ENCODE measurements at places on chromosomes 4 and X.

DNA sequence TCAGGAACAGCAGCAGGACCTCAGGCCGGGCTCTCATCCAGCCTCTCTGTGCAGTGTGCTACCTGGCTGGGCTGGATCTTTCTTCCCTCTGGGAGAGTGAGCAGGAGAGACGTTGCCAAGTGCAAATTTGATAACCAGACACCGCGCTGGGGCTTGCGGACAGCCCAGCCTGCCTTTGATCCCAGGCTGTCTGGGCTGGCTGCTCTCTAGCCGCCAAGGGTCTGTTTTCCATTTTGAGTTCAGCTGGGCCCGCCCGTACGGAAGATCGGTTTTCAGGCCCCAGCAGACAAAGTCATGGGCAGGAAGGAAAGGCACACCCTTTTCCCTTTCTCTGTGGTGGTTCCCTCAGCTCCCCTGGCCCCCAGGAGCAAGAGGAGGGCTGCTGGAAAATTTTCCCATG, 90.2 kb downstream of the CPZ start:
- no peak for DNase-seq

GRCh38 chr4:168712316-168712890, 215.6 kb downstream of the PALLD start:
- DNase-seq: no peak

- DNase-seq: no peak
Observed at GRCh38 chrX:47172549-47172948, 21.1 kb upstream of the UBA1 start.

DNA sequence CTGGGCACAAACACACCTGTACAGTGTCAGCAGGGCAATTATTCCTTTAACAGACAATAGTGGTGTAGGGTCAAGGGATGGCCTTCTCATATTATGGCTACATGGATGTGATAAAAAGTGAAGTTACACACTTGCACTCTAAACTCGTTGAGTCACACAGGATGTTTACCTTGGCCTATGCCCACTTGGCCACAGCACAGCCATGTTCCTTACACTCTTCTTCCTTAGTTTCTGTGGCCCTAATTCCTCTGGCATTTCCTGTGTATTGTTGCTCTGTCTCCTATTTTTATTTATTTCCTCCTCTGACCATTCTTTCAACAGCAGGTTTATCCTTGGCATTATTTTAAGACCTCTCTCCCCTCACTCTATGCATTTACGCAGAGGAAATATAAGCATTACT, 86.8 kb upstream of the NPFFR2 start:
- no peak for DNase-seq

DNA sequence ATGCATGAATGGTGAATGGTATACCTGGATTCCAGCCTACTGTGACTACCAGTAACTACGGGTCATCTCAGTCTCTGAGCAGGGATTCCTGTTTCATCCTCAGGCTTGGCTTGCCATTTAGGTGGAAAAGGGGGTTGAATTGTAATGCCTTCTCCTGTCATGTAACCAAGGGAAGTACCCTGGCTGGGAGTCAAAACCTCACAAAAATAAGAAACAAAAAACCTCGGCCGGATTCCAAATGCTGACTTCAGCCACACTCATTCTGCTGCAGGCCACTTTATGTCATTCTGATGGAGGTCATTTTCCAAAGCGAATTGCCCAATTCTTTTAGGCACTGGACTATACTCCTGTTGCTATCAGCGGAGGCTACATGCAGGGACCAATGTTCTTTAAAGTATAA, 324.7 kb downstream of the LDB2 start:
- no peak for DNase-seq

DNA sequence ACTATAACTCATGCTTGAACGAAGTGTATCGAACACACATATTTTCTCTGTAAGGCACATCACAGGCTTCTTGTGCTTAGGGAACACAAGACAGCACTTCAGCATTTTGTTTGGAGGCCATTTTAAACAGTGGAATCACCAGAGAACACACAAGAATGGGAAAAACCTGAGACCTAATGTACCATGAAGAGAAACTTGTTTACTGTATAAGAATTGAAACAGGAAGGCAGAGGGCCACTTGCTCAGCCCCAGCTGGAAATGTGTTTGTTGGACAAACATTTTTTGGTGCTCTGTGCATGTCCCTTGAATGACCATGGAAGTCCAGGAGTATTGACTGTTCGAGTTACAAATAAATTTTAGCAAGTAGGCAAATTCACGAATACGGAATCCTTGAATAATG, 47.5 kb downstream of the RAPGEF2 start:
- DNase-seq: no peak

DNA sequence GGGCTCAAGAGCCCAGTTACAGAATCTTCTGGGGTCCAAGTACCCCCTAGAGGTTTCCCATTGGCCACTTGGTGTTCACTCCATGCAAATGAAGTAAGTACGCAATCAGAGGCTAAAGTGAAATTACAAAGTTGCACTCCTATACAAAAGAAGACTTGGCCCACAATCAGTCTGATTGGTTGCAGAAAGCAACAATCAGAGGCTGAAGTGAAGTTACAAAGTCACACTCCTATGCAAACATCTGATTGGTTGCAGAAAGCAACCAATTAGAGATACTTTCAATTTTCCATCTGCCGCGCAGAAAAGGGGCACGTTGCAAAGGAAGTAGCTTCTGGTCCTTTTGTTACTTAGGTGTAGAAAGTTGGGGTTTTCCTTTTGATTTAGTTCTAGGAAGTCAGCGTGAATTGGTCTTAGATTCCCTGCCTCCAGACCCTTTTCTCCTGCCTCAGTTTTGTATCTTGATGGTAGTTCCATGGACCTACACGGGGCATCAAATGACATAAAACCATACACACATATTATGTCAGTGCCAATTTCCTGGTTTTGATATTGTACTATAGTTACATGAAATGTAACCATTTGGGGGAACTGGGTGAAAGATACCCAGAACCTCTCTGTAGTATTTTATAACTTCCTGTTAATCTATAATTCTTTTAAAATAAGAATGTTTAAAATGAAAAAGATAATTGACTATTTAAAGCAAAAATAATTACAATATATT, 12.4 kb upstream of the PIN4 start:
- DNase-seq: no peak

DNA sequence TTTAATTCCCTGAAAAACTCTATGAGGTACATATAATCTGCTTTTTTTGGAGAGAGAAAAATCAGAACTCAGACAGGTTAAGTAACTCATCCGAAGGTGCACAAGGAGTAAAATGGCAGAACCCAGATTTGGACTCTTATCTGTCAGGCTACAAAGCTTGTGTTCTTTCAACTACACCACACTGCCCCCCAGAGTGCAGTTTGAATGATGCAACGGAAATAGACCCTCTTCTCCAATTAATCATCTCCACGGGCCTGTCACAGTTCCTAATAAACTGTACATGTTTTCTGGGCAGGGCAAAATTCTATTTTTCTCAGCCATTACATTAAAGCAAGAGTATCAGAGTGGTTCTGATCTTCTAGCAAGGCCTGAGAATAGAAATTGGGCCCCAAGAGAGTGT, 35.3 kb upstream of the DCX start:
- DNase-seq: no peak

DNA sequence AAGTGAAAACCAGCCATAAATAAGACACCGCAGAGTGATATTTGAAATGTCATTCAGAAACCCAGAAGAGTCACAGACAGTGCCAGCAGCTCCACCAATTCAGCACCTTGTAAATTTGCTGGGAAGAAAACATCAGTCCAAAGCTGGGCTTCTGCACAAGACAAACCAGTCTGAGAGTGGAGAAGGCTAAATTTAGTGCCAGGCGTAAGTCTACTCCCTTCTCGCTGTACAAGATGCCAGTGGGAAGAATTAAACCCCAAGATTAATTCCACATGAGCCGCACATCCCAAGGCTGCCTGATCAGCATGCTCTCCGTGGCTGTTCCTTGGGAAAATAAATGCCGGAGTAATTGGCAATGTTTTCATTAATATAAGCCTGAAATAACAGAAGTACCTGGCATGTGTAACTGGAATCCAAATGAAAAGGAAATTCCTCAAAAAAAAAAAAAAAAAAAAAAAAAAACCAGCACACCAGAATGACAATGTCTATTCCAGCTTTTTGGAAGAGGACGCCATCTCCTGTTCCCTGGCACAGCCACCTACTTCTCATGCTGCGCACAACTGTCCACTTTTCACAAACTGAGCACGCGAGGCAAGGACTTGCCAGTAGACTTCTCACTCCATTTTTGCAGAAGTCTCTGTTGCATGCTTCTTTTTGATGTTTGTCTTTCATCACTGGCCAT, 95.5 kb downstream of the NSUN7 start:
- no peak for DNase-seq

Measured in hypothalamus (tissue), 51 donors.